Natural killer cell (primary cell): ENCODE measurements at places on chromosomes 6 and 20. TPM values are rescaled to one million over a fixed set of nuclear protein-coding genes. Genes with fewer than 3 reads are reported as not detected.

Gene EYA2
- 0.30 TPM for total RNA-seq

Gene SAMD10
- total RNA-seq: 15.2 TPM

Gene NHSL1
- total RNA-seq: 0.75 TPM

DNA sequence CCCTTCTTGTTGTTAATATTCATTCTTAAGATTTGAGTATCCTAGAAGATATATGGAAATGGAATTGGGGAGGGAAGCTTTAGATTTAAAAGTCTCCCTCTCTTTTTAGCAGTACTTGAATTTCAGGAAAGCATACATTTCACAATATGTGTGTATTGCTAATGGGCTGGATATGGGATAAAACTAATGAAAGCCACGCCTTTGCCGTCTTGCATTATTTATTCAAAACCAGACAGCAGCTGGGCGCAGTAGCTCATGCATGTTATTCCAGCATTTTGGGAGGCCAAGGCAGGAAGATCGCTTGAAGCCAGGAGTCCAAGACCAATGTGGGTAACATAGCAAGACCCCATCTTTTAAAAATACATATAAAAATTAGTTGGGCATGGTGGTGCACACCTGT, 121.6 kb upstream of the TIAM2 start:
- H3K27ac ChIP-seq: no peak overlapping the region
- H3K36me3 ChIP-seq: no peaks in the 10 kb centered on the region
- no peaks in the 10 kb centered on the region for H3K4me1 ChIP-seq
- no peak for DNase-seq
- no peak overlapping the region for H3K4me3 ChIP-seq
- H3K27me3 ChIP-seq: no peaks in the 10 kb centered on the region

GRCh38 chr6:88165844-88166492, at the start of gene CNR1:
CNR1 (minus strand) TSS chr6:88166347; CDS start chr6:88145274, 21,073 bp downstream.
- DNase-seq: no peak
- H3K36me3 ChIP-seq: no peaks in the 10 kb centered on the region
- peak within 1 kb of the TSS; percentile 38 for H3K4me3 ChIP-seq
- peaks cover 9% of the 10 kb centered on the region for H3K4me1 ChIP-seq
- H3K27me3 ChIP-seq: peaks cover 26% of the 10 kb centered on the region

GRCh38 chr6:168860987-168861386, 392.7 kb downstream of the THBS2 start:
- H3K4me1 ChIP-seq: no peaks in the 10 kb centered on the region
- H3K27ac ChIP-seq: no peak overlapping the region
- no peaks in the 10 kb centered on the region for H3K27me3 ChIP-seq
- H3K4me3 ChIP-seq: no peak overlapping the region

- no peak for DNase-seq
- no peaks in the 10 kb centered on the region for H3K36me3 ChIP-seq
- no peak overlapping the region for H3K27ac ChIP-seq
- peaks cover 14% of the 10 kb centered on the region for H3K4me1 ChIP-seq
- no peak overlapping the region for H3K4me3 ChIP-seq
- H3K27me3 ChIP-seq: peaks cover 28% of the 10 kb centered on the region
Observed at GRCh38 chr6:3457710-3458602, 1.1 kb upstream of the SLC22A23 start.
